ENCODE measurements at places on chromosomes 6 and 20. TPM values are rescaled to one million over a fixed set of nuclear protein-coding genes. Genes with fewer than 3 reads are reported as not detected.

- no peaks in the 10 kb centered on the region for H3K27me3 ChIP-seq
- no peak for DNase-seq
- H3K36me3 ChIP-seq: peaks cover 31% of the 10 kb centered on the region
- H3K27ac ChIP-seq: no peak overlapping the region
These were observed 71.0 kb downstream of the PREP start for GRCh38 chr6:105331927-105332326.

DNA sequence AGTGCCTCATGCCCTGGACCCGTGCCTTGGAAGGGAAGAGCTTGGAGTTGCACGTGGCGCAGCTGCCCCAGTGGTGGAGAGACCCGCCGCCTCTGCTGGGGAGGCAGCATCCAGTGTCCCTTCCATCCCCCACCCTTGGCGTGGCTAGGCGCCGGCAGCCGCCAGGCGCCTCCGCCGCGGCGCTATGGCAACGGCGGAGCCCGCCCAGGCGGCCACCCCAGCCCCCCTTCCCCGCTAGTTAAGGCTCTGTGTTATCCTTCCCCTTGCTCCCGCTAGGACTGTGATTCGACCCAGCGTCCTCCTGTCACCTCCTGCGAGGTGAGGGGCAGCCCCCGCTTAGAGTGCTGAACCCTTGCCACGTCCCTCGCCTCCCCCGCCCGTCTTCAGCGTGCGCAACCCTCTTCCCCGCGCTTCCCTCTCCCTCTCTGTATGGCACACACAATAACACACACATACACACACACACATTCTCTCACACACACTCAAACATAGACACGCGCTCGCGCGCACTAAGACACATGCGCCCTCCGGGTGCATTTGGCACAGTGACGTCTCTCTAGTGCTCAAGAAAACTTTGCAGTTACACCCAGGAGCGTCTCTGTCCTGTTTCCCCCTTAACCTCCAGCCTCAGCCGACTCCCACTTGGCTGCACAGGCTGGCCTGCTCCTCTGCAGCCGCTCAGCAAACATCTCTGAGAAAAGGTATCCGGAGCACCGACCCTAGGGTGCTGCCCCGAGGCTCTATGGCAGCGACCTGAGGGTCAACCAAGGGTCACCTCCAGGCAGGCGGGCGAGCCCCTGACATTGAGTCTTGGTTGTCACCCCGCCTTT is 8.5 kb downstream of the GRIK2 start:
- peak overlapping the region; percentile 79 for H3K4me3 ChIP-seq
- peak; percentile 75 for DNase-seq
- H3K36me3 ChIP-seq: no peaks in the 10 kb centered on the region
- no peak overlapping the region for H3K27ac ChIP-seq

GRCh38 chr20:17407550-17407949 is 123.6 kb downstream of the BFSP1 start:
- H3K27ac ChIP-seq: no peak overlapping the region
- H3K27me3 ChIP-seq: no peaks in the 10 kb centered on the region
- no peaks in the 10 kb centered on the region for H3K4me1 ChIP-seq
- no peak overlapping the region for H3K4me3 ChIP-seq

DNA sequence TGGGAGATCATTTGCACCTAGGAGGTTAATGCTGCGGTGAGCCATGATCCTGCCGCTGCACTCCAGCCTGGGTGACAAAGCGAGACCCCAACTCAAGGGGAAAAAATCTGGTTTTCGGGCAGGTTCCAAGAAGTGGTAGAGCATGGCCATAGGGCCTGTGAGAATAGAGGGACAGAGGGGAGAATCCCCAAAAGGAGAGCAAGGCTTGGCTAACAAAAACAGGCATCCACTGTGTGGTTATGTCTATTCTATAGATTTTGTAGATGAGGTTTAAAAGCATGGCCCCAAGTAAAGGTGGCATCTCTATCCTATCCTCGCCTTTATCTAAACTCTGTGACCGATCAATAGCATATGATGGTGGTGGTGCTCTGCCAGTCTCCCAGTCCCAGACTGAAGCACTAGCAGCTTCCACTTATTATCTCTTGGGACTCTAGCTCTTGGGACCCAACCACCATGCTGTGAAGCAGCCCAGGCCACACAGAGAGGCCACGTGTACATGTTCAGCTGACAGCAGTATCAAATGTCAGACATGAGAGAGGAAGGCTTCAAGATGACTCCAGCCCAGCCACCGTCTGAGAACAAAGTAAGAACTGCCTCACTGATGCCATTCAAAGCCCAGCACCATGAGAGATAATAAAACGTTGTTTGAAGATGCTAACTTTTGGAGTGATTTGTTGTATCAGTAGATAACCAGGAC is 27.7 kb downstream of the EIF2S2 start:
- H3K27ac ChIP-seq: no peak overlapping the region
- H3K4me3 ChIP-seq: no peak overlapping the region

DNA sequence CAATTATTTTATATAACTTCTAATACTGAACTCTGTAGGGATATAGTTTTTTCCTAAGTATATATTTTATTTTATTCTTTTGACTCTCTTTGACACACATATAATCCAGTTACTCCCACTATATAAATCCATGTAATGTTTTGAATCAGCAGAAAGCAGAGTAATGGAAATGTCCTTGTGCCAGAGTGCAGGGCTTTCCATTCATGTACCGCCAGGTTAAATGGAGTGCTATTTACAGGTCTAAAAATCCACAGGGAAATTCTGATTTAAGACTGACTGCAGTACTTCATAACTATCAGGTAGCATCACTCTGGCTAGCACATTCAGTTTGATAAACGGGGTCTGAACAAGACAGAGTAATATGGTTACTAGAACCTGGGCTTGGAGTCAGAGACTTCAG is 626.8 kb downstream of the COL12A1 start:
- no peaks in the 10 kb centered on the region for H3K36me3 ChIP-seq
- DNase-seq: no peak
- H3K4me3 ChIP-seq: no peak overlapping the region
- no peak overlapping the region for H3K27ac ChIP-seq
- H3K4me1 ChIP-seq: no peaks in the 10 kb centered on the region

GRCh38 chr6:10441655-10442009 is 26.8 kb upstream of the TFAP2A start:
- H3K4me3 ChIP-seq: no peak overlapping the region
- no peak overlapping the region for H3K27ac ChIP-seq
- peaks cover 3% of the 10 kb centered on the region for H3K4me1 ChIP-seq
- DNase-seq: no peak
- no peaks in the 10 kb centered on the region for H3K27me3 ChIP-seq
- no peaks in the 10 kb centered on the region for H3K36me3 ChIP-seq

DNA sequence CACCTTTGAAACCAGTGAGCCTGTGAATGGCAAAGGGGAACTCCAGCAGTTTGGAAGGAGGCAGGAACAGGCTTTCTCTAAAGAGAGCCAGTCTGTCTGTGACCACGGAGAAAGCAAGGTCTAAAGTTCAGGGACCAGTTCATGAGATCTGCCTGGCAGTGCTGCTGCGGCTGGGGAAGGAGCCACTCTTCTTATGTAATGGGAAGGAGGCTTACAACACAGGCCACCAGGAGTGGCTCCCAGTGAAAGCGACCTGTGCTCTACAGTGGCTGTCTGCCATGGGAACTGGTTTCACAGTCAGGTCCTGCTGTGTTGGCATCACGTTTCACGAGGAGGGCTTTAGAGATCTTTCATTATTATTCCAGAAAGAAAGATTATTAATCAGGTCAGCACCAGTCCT is 291.9 kb upstream of the PRDM1 start:
- no peaks in the 10 kb centered on the region for H3K27me3 ChIP-seq
- DNase-seq: peak; percentile 22
- H3K36me3 ChIP-seq: no peaks in the 10 kb centered on the region

GRCh38 chr6:21323577-21323976 is 270.0 kb upstream of the SOX4 start:
- DNase-seq: no peak
- H3K4me1 ChIP-seq: peaks cover 17% of the 10 kb centered on the region
- no peaks in the 10 kb centered on the region for H3K27me3 ChIP-seq
- no peak overlapping the region for H3K27ac ChIP-seq

FLOT1 gene
- total RNA-seq: 121 TPM
